ENCODE measurements at places on chromosomes 3 and 15.
A peak's percentile ranks its signal among the peaks of the same experiment; 100 is the strongest.

DNA sequence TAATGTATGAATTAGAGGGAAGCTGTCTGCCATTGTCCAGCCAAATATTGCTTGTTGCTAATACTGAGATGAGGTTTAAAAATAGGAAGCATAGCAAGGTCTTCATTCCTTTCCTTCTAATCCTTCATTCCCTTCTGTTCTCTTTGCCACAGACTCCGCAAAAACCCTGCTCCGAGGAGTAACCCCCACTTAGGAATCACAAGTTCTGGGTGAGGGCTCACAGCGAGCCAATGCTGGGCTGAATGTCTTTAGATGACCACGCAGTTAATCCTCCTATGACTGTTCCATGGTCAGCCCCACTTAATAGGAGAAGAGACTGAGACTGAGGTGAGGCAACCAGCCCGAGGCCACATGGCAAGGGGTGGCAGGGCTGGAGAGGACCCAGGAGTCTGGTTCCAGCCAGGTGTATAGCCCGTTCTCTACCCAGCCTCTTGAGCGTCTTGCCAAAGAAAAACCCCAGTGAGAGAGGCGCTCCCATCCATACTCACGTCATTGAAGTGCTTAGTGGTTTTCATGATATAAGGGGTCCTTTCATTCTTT, 44.9 kb upstream of the CTSH start:
- DNase-seq, result no peak

- DNase-seq, result no peak
Observed at GRCh38 chr3:34212175-34212574, 413.7 kb downstream of the PDCD6IP start.

- DNase-seq, result no peak
Observed at GRCh38 chr3:77169823-77170222, 129.9 kb downstream of the ROBO2 start.

DNA sequence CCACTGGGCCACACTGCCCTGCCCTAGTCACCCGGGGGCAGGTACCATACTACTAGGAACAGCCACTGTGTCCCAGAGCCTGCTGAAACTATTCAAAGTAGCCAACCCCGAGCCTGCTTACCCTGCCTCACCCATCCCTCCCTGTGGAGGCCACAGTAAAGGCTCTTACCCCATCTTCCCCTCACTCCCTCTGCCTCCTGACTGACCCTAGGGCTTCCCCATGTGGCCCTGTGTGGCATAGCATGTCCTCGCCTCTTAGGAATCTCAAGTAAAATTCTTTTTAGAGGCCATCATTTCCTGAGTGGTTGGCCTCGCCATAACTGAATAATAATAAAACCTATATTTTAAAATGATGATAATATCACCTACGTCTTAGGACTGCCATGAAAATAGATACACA, 112.2 kb upstream of the SLC6A11 start:
- no peak for DNase-seq

- no peak for DNase-seq
Observed at GRCh38 chr3:158509891-158510290, 61.1 kb upstream of the MLF1 start.

- DNase-seq, result peak; percentile 50
Observed at GRCh38 chr3:190862209-190863118, at the start of gene GMNC. GMNC (minus strand) TSS chr3:190862694; CDS start chr3:190862615, 79 bp downstream.

DNA sequence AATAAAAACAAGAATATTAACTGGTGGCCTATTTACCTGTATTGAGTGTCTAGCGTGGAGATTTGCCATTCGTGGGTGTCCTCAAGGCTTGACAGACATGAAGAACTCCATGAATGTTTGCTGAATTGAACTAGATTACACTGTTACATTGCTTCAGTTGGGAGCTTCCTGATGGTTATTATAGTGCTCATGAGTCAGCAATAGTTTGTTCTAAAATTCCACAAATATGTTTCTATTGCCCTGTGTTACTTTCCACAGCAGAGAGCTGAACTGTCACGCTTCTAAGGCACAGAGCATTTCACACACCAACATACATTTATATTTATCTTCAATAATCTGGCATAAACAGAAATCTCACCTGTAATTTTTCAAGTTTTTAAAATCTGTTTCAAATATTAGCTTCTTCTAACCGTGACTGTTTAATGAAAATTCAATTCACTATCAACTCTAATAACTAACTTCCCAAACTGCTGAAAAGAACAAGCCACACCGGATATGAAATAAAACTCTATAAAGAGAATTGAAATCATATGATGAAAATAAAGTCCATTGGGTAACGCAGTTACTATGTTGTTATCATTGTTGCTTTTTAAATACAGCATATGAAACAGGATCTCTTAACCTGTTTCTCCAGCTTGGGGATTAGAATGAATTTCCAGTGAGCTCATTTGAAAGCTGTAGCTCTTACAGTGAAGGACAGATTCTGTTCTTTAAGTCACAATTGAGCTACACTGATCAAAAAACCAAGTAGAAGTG, 61.2 kb upstream of the MCF2L2 start:
- DNase-seq, result no peak

DNA sequence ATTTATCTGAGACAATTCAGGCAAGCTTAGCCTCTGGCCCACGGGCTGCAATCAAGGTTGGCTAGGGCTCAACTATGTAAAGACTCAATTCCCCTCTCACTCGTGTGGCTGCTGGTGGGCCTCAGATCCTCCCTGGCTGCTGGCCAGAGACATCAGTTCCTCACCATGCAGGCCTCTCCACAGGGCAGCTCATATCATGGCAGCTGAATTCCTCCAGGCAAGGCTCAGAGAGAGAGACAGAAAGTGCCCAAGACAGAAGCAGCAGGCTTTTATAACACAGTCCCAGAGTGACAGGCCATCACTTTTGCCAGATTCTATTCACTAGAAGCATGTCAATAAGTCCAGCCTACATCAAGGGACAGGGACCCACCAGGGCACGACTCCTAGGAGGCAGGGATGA, 63.2 kb downstream of the XXYLT1 start:
- no peak for DNase-seq

DNA sequence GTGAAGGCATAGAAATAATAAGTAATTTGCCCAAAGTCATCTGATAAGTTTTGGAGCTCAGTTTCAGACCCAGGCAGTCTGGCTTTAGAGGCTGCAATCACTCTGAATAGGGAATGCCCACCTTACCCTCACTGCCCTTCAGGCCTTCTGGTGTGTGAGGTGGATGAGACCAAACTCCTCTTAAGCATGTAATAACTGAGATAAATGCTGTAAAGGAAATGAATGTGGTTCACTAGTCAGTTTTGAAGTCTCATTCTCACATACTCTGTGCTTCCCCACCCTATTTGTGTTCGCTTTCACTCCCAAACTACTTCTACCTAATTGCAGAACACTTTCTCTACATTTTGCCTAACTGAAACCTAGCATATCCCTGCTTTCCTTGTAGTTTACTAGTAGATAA, 144.1 kb downstream of the FILIP1L start:
- no peak for DNase-seq

- DNase-seq, result no peak
Observed at GRCh38 chr15:95265419-95265997, 1034.1 kb downstream of the MCTP2 start.

DNA sequence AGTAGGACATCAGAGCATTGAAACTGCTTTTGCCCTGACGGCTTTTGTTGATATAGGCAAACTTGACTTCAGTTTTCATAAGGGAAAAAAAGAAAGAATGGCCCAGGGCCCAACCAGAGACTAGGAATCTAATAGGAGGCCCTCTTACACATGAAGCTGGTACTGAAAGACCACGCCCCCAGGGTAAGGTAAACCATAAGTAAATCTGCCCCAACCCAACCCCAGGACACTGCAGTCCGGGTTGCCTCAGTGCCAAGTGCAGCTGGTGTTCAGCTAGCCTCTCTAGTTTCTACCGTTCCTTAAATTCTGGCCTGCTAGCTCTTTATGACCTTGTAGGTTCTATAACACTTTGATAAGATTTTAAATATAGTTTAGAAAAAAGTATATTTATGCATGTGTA, 136.7 kb downstream of the AQP9 start:
- DNase-seq, result no peak

DNA sequence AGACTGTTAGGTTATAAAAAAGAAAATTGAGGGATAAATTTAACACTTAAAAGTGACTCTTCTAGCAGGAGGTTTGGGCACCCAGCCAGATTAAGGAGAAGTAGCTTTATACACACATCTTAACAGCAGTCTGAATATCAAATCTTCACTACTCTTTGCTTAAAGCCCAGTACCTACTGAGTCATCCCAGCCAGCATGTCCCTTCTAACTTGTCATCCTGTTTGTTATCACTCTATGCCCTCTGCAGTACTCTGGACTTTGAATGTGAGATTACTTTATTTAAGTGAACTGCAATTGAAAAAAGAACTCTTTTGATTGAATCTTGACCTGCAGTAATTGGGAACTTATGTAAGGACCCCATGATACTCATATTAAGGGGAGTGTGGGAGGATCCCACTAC, 77.6 kb downstream of the FHIT start:
- no peak for DNase-seq

- no peak for DNase-seq
Observed at GRCh38 chr15:38071211-38071972, 137.0 kb downstream of the TMCO5A start.

DNA sequence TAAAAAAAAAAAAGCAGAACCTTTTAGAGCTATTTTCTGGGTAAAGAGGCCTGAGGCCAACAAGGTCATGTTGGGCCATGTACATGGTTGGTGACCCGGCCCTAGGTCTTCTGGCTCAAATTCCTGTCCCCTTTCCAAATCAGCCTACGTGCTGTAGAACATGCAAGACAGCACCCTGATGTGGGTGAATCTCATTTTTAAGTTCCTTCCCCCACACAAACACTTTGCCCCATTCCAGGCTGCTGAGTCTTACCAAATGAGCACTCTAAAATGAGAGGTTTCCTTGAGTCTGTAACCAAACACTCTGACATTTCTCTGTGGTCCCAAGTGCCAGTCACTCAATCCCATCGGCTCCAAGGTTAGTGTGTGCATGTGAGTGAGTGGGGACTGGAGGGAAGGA, 9.4 kb downstream of the BCL6 start:
- no peak for DNase-seq

DNA sequence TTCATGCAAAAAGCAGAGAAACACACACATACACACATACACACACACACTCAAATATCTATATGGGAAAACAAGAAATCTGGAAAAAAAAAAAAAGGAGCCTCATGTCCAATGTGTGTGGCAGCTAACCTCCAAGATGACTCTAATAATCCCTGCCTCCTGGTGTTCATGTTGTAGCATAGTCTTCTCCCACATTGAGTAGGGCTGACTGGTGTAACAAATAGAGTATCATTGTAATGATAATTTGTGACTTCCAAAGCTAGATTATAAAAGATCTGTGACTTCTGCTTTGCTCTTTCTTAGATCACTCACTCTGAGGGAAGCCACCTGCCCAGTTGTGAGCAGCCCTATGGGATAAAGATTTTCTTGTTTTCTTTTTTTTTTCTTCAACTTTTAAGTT, 130.9 kb upstream of the TNIK start:
- DNase-seq, result no peak

DNA sequence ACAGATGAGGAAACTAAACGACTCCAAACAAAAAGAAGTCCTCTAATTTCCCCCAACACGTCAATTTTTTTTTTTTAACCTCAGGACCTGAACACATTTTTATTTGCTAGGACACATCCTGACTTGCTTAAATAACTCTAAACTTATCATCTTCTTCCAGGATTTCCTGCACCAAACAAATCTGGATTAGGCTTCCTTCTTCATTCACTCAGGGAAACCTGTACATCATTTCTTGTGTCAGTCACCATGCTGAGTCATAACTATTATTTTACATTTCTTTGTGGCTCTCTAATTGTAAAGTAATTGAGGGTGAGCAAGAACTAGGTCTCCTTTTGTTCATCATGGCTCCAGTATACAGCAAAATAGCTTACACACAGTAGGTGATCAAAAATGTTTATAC, 433.4 kb upstream of the GBE1 start:
- DNase-seq, result no peak

- DNase-seq, result no peak
Observed at GRCh38 chr3:13130464-13131193, 57.4 kb upstream of the IQSEC1 start.

- DNase-seq, result no peak
Observed at GRCh38 chr3:149678351-149678950, 20.6 kb upstream of the WWTR1 start.

DNA sequence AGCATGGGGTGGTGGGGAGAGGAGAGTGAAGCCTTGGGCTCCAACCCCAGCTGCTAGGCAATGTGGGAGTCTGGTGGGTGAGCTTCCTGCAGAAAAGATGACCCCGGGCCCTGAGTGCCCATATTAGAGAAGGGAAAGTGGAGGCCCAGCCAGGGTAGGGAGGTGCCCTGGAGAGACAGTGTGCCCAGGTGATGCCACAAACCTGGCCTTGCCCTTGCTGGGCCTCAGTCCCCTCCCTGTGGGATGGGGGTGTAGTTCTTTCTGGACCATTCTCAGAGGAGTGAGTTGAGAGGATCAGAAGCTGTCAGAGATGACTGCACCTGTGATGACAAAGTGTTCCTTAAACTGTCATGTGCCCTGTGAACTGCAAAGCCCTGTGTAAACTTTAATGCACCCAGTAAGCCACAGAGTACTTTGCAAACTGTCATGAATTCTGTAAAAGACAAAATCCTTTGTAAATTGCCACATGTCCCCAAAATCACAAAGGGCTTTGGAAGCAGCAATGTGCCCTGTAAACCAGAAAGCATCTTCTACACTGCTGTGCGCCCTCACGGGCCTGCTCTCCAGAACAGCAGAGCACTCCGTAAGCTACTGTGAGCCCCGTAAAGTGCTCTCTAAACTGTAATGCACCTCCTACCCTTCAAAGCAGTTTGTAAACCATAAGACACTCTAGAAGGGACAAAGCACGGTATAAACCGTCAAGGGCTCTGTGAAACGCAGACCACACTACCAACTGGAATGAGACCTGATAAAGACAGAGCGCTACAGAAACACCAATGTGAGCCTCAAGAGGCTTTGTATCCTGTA, 51.3 kb upstream of the FGD5 start:
- DNase-seq, result no peak

DNA sequence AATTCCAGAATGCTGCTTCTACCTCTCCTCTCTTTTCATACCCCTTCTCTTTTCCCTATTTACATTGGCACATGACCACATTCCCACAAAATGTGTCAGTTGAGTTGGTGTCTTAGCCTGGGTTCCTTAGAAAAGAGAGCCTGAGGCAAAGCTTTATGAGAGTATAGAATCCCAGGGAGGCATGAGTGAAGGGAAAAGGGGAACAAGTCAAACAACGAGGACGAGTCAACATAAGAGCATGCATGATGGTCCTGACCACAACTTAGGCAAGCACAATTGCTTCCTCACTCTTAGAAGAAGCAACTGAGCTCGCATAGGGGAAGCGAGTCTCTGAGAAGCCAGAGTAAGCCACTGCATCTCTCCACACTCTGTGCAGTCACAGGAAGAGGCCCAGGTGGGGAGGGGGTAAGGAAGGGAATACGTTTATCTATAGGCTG, 15.4 kb upstream of the ZNF774 start:
- no peak for DNase-seq

DNA sequence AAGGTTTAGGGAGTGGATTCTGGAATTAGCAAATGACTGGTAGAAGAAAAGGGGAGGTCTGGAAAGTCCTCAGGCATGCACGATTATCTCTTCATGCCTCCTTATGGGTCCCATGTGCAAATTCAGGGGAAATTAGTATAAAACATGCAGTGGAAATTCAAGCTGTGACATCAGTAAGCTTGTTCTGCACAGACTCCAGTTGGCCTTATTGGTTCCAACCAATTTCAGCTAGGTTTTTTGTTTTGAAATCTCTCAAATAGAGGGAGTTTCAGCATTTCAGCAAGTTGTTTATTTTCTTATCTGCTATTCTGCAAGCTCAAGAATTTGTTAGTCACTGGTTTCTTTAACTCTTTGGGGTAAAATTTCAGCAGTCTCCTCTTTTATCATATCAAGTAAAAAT, 774 bp upstream of the TMCO5A start:
- DNase-seq, result no peak

All from stimulated activated CD8-positive, alpha-beta memory T cell treated with anti-CD3 and anti-CD28 coated beads, Interleukin-4, amount 100 ng/mL, for 48 hours (primary cell).